Thoracic aorta (tissue), 2 donors: ENCODE measurements at places on chromosomes 5 and 9. TPM values are rescaled to one million over a fixed set of nuclear protein-coding genes. Genes with fewer than 3 reads are reported as not detected.

DNA sequence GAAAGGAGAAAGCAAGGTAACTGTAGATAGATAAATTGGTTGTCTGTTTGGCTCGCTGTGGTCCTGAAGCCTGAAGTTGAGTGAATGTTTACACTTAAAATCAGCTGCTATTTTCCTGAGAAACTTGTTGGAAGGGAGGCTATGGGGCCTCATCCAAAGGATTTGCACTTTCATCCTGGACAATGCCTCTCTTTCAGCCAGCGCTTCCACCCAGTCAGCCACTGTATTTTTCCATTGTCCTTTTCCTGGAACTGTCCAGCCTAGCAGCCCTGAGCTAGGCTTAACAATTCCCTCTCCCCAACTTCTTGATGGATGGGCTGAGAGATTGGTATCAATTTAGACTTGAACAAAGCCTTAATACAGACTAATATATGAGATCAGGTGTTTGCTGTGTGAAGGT is 429.2 kb downstream of the DMAC1 start:
- DNase-seq, result no peak

- DNase-seq, result no peak
These were observed 201.0 kb downstream of the MAPKAP1 start for GRCh38 chr9:125505988-125506438.

GRCh38 chr9:78783743-78784142 is 486.8 kb downstream of the PSAT1 start:
- DNase-seq, result no peak

- no peak for DNase-seq
These were observed 27.7 kb downstream of the WDR36 start for GRCh38 chr5:111119856-111120255.

GRCh38 chr9:86352440-86353077 is 1.7 kb downstream of the TUT7 start:
- DNase-seq, result no peak

DNA sequence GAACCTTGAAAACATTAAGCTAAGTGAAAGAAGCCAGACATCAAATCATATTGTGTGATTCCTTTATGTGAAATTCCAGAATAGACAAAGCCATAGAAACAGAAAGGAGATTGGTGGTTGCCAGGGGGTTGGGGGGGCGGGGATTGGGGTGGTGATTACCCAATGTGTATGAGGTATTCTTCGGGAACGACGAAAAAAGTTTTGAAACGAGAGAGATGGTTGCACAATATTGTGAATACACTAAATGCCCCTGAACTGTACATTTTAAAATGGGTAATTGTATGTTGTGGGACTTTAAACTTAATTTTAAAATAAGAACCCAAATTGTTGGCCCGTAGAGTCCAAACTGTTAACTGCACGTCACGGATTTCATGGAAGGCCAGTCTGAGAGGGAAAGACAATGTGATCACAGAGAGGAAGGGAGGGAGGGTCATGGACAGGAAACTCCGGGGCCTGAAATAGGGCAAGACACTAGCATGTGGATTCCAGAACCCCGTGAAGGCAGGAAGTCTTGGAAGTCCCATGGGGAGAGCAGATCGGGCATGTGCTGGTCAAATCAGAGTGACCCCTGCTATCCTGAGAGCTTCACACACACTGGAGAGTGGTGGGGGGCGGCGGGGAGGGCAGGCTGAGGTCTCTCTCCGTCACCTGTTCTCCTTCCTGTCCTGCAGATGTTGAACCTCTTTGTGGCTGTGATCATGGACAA is 218.4 kb downstream of the CACNA1B start:
- DNase-seq, result no peak

DNA sequence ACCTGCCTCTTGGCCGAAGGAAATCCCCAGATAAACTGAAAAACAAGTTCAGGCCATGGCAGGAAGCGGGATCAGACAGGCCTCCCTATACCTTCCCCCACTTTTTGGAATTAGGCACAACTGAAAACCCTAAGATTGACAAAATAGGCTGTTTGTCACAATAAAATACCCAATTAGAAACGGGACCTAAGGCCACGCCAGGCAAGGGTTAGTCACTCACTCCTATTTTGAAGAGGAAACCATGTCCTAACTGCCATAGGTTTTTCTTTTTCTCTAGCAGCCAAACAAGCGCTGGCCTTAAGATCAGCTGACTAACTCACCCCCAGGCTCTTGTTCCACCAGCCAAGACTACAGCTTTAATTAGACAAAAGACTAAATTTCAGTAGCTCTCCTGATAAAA is 11.9 kb downstream of the FBP2 start:
- DNase-seq, result no peak

DNA sequence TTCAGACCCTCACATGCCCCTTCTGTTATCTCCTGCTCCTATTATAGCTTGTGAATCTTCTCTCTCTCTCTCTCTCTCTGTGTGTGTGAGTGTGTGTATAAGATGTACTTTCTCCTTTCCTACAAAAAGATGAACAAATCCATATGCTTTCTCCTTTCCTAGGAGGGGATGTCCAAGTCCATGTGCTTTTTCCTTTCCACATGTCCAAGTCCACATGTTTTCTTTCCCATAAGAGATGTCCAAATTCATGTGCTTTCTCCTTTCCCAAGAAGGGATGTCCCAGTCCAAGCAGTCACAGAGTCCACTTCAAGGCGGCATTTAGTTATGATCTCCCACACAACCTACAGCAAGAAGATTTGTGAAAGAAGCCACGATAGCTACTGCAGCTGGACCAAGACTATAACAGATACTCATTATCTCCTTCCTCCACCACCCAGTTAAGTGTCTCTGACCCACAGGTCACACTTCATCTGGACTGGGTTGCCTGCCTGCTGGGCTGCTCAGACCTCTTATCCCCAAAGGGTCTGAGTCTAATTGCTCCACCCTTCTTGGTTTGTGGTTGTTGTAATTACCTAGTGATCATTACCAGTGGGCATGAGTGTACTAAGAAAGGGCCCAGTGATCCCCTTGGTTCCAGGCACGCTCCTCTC is 18.4 kb upstream of the FOXI1 start:
- no peak for DNase-seq

- DNase-seq, result no peak
These were observed 18.7 kb upstream of the ICE1 start for GRCh38 chr5:5403741-5404140.

GRCh38 chr5:76351577-76351976 is 51.5 kb upstream of the IQGAP2 start:
- DNase-seq, result no peak

GRCh38 chr9:69943148-69943806 is 100.4 kb upstream of the MAMDC2 start:
- no peak for DNase-seq

DNA sequence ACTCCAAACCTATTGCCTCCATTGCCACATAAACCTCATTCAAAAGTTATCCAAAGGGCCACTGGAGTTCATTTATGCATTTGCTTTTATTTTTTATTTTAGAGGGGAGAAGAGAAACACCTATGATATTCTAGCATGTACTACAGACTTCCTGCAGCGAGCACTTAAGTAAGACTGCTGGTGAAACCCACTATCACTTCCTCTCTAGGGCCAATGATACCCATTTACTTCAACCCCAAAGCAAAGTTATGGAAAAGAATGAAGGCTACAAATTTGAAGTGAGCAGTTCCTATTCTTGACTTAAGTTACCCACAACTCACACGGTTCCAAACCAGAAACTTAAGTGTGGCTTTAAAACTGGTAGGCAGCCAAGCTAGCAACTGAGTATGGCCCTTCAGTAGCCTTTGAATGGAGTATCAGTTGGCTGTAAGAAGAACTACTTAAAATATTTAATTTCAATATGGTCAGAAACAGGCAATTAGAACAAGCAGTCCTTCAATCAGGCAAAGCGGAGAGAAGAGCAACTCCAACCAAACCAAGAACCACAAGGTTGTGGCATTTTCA is 94.1 kb downstream of the GPR21 start:
- no peak for DNase-seq

DNA sequence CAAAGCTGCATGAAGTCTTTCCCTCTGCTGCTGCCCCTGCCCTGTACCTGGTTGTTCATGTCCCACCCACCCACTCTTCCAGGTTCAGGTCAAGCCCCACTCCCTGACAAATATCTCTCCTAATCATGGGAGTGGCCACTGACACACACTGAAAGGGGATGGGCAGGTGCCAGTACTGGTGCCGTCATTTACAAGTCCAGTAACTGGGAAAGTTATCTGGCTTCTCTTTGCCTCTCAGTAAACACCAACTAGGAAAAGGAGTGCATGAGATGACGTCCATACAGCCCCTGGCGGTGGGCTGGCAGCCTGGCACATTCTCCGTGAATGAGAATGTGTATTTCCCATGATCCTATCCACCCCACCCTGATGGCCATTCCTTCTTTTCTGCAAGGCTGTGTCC is 225.2 kb downstream of the FSTL4 start:
- no peak for DNase-seq

GRCh38 chr5:129216001-129216400 is 121.5 kb downstream of the ISOC1 start:
- no peak for DNase-seq

DNA sequence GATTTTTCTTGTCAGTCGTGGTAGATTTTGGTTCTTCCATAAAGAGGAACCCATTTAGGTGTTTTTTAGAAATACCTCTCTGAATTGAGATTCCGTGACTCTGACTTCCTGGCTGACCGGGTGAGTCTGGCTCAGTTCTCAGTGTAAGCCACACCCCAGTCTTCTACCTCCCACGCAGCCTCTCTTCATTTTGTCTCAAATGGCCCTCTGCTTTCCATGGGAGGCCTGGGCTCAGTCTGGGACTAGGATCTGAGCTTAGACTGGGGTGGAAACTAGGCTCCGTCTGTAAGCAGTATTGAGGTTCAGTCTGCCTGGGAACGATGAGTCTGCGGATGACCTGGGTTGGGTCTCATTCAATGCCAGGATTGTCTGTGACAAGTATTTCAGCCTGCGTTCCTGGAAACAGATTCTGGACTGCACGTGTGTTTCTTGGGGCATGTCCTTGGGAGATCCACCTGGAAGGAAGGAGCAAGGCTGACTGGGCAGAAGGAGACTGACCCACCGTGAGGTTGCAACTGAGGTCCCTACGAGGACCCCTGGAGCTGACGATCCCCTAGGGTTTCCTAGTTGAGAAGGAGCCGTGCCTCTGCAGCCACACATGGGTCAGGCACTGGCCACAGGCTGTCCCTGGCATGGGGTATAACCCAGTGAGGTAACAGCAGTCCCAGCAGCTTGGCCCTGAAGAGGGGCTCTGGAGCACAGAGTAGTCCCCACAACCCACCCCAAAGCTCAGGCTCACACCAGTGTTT is 12.4 kb upstream of the CRB2 start:
- DNase-seq, result no peak

GRCh38 chr5:88190106-88190834 is 78.4 kb downstream of the TMEM161B start:
- no peak for DNase-seq

GRCh38 chr9:128732576-128732975 is 8.6 kb upstream of the ZDHHC12 start:
- no peak for DNase-seq

DNA sequence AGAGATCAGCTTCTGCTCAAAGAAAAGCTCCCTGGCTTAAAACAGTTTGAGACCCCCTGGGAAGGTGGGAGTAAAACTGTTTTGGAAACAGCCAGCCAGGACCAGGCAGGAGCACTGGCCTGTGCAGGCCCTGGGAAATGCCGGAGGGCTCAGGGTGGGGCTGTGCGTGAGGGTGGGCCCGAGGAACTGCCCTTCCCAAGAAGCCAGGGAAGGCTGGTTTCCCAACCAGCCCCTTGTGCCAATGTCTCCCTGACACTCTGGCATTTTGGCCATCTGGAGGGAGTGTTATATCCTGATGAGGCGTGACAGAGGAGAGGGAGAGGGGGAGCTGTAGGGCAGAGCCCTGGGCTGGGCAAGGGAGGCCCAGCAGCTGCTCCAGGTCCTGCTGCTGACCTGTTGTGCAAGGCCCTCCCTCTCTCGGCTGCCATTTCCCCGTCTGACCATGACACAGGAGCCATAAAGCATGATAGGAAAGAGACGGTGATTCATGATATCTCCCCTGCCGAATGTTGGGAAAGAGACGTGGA is 16.1 kb downstream of the OLFML2A start:
- no peak for DNase-seq

GRCh38 chr9:75448281-75448680 is 360.0 kb downstream of the OSTF1 start:
- DNase-seq, result no peak

GRCh38 chr9:19934301-19934871 is 145.5 kb upstream of the SLC24A2 start:
- DNase-seq, result no peak

DNA sequence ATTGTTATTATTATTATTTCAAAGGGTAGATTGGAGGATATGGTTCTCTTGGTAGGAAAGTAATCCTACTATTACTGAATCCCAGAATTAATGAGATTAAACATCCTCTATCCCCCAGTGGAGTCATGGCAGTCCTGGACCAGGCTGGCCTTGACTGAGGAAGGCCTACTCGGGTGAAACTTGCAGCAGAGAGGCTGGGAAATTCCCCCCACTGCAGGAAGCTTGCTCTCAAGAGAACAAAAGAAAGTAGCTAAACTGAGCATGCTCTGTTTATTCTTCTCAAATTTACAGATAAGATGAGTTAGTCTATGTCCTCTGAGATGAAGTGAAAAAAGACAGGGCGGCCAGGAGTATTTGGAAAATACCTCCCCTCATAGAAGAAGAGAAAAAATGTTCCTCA is 233.9 kb upstream of the RPS23 start:
- no peak for DNase-seq

DNA sequence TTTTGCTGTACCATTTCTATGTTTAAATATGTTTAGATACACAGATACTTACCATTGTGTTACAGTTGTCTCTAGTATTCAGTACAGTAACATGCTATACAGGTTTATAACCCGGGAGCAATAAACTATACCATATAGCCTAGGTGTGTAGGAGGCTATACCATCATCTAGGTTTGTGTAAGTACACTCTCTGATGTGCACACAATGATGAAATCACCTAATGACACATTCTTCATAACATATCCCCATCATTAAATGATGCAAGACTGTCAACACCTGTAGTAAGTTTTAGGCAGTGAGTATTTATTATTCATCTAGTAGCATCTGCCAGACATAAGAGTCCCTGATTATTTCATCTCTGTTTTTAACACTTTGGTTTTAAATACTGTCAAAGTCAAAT is 7.3 kb upstream of the DHFR start:
- DNase-seq, result no peak

DNA sequence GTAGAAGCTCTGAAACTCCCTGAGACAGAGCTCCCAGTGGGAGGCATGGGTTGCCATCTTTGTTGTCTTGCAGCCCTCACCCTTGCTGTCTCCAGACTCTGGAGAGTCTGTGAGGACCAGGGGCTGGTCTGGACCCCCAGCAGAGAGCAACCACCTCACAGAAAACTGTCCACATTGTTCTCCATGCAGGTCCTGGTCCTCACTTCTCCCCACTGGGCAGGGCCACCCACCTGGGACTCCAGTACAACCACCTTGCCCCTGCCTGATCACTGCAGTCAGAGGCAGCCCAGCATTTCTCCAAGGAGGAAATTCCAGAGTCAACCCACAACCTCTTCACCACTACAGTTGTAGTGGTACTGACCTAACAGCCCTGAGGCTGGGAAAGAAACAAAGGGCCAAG is 285.6 kb upstream of the RPS23 start:
- DNase-seq, result no peak

C5orf63 gene
- total RNA-seq, result 2.0 TPM

TMEM174 gene
- total RNA-seq, result not detected

EGFLAM gene
- total RNA-seq, result 23.4 TPM

ACOT12 gene
- total RNA-seq, result not detected

NUTM2F gene
- not detected for total RNA-seq

TAF11L10 gene
- total RNA-seq, result not detected

CRHBP gene
- total RNA-seq, result 2.0 TPM
